ENCODE measurements at places on chromosomes 16 and 17. TPM values are rescaled to one million over a fixed set of nuclear protein-coding genes. Genes with fewer than 3 reads are reported as not detected.
A peak's percentile ranks its signal among the peaks of the same experiment; 100 is the strongest.

DNA sequence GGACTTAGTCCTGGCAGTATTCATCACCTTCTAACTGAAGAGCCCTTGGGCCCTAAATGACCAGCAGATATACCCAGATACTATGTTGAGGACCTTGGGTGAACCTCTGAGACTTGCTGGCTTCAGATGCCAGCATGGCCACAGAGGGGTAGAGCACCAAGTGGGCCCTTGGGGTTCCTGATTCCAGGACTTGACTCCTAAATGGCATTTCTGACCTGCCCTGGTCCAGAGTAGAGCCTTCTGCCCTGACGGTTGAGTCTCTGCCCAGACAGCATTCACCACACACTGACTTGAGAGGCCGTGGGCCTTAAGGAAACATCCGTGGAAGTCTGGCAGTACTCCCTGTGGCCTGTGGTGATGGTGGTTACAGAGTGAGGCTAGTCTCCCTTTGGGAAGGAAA is 2.8 kb upstream of the APPBP2 start:
- DNase-seq = no peak

DNA sequence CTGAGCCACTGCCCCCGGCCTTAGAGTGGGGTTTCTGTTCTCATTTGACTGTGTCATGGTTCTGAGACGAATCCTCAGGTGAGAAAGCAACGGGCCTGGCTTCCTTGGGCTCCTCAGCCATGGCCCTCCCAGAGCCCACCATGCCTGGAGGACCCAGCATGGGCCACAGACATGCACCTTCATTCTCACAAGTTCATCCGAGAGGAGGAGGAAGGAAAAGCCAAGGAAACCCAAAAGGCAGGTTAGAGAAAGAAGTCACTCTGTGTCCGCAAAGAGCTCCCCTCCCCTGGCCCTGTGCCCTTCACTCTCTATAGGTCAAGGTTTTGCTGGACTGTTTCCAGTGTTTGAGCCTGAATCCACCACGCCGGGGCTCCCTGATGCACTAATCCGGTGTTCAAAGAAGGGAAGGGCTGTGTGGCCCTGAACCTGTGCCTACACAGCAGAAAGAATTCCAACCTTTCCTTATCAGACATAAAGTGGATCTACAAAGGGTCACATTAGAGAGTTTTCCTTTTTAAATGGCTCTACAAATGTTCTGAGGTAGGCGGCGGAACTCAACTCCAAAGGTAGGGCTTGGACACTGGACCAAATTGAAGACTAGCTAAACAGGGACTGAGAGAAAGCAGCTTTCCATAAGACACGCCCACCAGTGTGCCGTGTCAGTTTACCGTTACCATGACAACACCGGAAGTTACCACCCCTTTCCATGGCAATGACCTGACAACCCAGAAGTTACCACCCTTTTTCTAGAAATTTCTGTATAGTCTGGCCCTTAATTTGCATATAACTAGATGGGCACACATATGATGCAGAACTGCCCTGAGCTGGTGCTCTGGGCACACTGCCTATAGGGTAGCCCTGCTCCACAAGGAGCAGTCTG is 15.9 kb upstream of the PECAM1 start:
- peak; percentile 27 for DNase-seq

DNA sequence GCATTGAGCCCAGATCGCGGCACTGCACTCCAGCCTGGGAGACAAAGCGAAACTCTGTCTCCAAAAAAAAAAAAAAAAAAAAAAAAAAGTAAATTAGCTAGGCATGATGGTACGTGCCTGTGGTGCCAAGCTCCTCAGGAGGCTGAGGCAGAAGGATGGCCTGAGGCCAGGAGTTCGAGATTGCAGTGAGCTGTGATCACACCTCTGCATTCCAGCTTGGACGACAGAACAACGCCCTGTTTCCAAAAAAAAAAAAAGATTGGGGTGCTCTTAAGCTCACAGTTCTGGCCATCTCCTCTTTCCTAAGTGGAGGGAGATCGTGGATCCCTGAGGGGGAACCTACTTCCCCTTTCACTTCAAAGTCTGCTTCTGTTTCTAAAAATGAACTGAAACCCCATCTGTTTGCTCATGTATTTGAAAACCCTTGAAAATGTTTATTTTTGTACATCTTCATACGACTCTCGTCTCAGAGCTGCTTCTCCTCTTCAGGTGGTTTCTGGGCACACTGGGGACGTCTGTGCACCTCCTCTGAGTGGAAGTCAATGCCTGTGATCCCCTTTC is 138.8 kb downstream of the PRKCA start:
- no peak for DNase-seq

- no peak for DNase-seq
Observed at GRCh38 chr17:75514299-75514918, 928 bp downstream of the CASKIN2 start.

DNA sequence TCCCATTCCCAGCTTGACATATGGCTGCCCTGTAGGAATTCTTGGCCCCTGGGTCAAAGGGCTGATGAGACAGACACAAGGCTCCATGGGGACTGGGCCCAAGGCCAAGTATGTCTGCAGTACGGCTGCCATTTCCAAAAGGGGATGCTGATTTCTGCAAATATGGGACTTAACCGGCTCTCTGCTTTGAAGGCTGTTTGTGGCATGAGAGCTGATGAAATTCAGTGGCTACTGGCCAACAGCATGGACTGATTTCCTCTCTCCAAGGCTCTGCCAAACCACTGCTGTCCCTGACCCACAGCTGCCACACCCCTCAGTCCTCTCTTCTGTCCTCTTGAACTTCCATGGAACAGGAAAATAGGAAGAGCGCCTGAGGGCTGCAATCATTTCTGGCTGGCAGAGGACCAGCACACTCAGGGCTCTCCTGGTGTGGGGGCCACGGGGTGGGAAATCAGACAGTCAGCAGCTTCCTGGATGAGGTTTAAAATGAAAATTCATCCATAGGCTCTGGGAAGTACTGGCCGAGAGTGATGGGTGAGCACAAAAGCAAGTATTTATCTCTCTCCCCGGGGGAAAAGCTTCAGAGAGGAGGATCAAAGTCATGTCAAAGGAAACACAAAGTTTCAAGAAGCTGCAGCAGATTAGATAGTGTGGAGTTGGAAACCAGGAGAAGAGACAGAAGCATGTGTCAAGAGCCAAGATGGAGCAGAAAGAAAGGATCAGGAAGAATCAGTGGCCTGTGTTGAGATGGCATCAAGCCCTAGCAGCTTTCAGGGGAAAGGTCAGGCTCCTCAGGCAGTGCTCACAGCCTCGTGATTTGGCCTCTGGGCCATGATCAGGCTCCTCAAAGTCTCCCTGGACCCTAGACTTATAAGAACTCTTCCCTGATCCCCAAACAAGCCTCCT is 64.1 kb upstream of the SREBF1 start:
- DNase-seq = peak; percentile 69

CRYBA1 gene
- not detected for total RNA-seq

JMJD8 gene
- total RNA-seq = 87.1 TPM

SCNN1G gene
- total RNA-seq = 22.3 TPM

NPIPA3 gene
- total RNA-seq = 6.7 TPM

SKAP1 gene
- not detected for total RNA-seq

SLC12A3 gene
- not detected for total RNA-seq

AXIN2 gene
- 10.7 TPM for total RNA-seq

SUMO2 gene
- 703 TPM for total RNA-seq

CIBAR2 gene
- total RNA-seq = not detected
